ENCODE measurements at places on chromosomes 3 and 15.

DNA sequence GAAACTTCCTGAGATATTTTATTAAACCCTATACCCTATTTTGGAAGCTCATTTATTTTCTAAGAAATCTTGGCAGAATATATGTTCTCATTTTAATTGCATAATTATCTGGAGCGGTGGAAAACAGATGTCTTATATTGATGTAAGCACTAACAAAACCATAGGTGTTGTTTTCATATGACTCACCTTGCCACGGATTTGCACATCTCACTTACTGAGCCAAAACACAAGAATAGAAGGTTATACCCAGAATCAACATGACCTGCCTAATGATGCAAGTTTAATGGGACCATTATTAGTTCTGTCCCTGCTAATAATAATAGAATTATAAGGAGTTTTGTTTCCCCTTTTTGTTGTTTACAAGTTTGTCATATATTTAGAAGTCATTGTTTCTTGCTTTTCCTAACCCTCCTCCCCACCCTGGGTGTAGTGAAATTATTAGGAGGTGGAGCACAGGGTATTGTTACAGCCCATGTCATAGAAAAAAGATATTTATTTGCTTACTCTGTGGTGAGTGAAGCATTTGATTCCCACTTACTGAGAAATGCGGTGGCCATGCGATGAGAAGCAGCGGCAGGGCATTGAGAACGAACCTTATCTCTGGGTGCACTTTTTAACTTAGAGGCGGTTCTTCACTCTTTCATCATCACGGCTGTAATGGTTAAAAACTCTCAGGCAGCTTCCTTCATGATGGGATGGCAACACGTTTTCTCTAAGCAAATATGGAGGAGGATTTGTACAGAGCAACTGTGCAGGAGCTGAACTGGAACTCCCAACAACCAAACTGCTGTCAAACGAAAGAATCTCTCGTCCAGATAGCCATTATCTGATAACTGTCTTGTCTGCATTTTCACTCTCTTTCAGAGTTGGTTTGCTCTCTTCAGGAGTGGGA, 521 bp downstream of the IL5RA start:
- H3K36me3 ChIP-seq, result no peaks in the 10 kb centered on the region
- no peaks in the 10 kb centered on the region for H3K4me1 ChIP-seq
- no peak for DNase-seq
- no peak overlapping the region for H3K4me3 ChIP-seq
- H3K27me3 ChIP-seq, result no peaks in the 10 kb centered on the region
- H3K27ac ChIP-seq, result no peak overlapping the region

- peaks cover 5% of the 10 kb centered on the region for H3K36me3 ChIP-seq
- no peaks in the 10 kb centered on the region for H3K27me3 ChIP-seq
- peak overlapping the region; percentile 94 for H3K4me3 ChIP-seq
These were observed 843 bp upstream of the CD47 start for GRCh38 chr3:108091498-108092250.

GRCh38 chr3:136078421-136079364, 113.2 kb downstream of the PPP2R3A start:
- H3K4me1 ChIP-seq, result peaks cover 5% of the 10 kb centered on the region
- H3K4me3 ChIP-seq, result no peak overlapping the region
- no peaks in the 10 kb centered on the region for H3K27me3 ChIP-seq
- peak; percentile 63 for DNase-seq

DNA sequence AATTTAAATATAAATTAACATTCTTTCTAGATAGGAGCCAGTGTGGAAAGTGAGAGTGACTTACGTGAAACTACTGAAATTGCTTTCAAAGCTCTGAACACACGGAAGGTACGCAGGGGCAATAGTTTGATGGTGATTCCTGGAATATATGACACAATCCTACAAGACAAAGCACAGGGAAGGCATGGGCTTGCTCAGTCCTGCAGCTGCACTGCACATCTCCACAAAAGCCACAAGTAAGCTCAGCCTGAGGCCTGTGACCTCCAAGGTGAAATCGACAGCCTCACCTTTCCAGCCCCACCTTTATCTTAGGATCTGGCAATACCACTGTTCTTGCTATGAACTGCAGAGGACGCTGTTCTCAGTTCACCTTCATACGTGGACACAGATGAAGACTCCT, 109.3 kb upstream of the SCN10A start:
- no peak overlapping the region for H3K4me3 ChIP-seq
- no peak for DNase-seq
- H3K36me3 ChIP-seq, result no peaks in the 10 kb centered on the region
- no peaks in the 10 kb centered on the region for H3K4me1 ChIP-seq

- H3K36me3 ChIP-seq, result no peaks in the 10 kb centered on the region
- H3K4me1 ChIP-seq, result no peaks in the 10 kb centered on the region
- H3K27me3 ChIP-seq, result no peaks in the 10 kb centered on the region
- no peak for DNase-seq
These were observed 51.5 kb upstream of the CSTA start for GRCh38 chr3:122273498-122273897.

GRCh38 chr3:160296591-160296990, 71.4 kb downstream of the C3orf80 start:
- no peak overlapping the region for H3K27ac ChIP-seq
- H3K4me1 ChIP-seq, result peaks cover 7% of the 10 kb centered on the region
- no peak for DNase-seq
- H3K4me3 ChIP-seq, result no peak overlapping the region

DNA sequence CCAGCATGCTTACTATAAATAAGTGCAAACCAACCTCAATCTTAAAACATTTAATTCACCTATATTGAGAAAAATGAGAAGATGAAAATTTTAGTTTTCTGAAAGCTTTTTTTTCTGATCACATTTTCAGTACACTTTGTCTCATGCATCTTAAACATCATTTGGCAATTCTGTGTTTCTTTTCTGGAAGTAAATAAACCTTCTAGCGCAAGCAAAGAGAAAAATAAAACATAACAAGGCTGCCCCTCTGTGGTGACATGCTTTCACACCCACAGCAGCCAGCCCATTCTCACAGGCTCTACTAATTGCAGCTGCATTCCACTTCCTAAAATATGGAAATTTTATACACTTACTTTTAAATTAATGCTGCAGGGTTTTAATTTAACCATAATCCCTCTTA, 90.1 kb downstream of the NEK10 start:
- H3K36me3 ChIP-seq, result no peaks in the 10 kb centered on the region
- DNase-seq, result no peak
- no peak overlapping the region for H3K27ac ChIP-seq
- H3K4me1 ChIP-seq, result no peaks in the 10 kb centered on the region
- no peaks in the 10 kb centered on the region for H3K27me3 ChIP-seq

GRCh38 chr3:99172736-99173657, 271.5 kb upstream of the DCBLD2 start:
- H3K4me1 ChIP-seq, result no peaks in the 10 kb centered on the region
- no peaks in the 10 kb centered on the region for H3K36me3 ChIP-seq
- H3K4me3 ChIP-seq, result no peak overlapping the region
- no peaks in the 10 kb centered on the region for H3K27me3 ChIP-seq

DNA sequence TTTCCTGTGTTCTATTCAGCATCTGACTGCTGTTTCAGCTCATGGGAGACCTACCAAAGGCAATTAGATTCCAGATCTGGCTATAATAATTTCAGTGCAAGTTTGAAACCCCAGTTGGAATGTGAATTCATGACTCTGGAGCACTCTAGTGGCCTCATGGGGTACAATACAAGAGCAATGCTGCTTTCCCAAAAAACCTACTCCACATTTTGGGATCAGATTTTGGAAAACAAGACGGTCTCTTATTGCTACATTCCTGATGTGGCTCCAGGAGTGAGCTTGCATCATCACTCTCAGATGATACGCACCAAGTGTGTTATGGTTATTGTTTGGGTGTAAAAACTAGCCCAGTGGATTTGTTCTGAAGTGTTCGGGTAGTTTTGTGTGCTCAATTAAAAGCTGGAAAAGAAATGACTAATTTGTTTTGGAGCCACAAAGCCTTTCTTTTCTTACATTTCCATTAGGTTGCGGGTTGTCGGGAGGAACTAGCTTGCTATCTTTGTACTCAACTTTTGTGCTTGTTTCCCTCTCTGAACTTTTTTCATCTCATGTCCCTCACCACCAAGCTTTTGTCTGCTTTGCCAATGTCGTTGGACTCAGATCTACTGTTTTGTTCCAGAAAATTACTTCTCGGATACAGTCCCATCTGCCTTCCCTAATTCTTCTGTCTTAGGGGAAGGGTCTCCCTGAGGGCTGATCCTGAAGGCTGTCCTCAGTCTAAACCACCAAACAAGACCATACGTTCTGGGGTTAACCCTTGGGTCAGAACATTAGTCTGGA, 272.1 kb downstream of the BBX start:
- no peak overlapping the region for H3K4me3 ChIP-seq
- H3K27me3 ChIP-seq, result no peaks in the 10 kb centered on the region
- peaks cover 27% of the 10 kb centered on the region for H3K36me3 ChIP-seq
- H3K4me1 ChIP-seq, result no peaks in the 10 kb centered on the region
- H3K27ac ChIP-seq, result no peak overlapping the region

DNA sequence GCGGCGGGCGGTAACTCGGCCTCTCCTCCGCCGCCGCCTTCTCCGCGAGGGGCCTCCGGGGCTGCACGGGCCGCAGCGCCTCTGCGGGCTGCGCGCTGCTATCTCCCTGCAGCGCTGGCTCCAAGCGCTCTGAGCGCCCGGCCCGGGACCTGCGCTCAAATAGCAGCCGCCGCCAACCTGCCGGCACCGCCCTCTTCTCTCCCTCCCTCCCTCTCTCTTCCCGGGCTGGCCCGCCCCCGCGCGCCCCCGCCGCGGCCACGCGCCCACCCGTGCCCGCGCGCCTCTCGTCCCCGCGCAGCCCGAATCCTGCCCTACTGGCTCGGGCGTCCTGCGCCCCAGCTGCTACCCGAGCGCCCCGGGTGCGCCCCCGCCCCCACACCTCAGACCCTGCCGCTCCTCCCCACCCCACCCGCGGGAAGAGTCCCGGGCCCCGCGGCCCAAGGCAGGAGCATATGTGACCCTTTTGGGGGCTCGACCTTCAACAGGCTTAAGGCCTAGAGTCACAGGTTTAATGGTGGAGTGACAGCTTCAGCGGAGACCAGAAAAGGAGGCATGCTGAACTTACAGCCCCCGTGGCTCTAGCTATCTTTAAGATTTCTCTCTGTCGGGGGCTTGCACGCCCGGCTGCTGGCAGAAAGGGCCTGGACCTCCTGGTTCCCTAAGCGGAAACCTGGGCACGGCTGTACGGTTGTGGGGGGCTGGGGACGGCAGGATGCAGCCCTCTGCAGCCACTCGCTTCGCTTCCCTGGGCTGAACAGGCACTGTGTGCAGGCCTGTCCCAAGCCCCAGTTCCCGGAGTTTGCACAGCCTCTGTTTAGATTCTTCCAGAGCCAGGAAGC, at the start of gene CACNA2D2:
Gene CACNA2D2 (minus strand): TSS at position 131 of the 839 bp plus-strand sequence. CDS start 211 bp downstream, outside the sequence.
- no peaks in the 10 kb centered on the region for H3K4me1 ChIP-seq
- H3K4me3 ChIP-seq, result no peak within 1 kb of the TSS
- no peaks in the 10 kb centered on the region for H3K36me3 ChIP-seq
- no peaks in the 10 kb centered on the region for H3K27me3 ChIP-seq
- no peak within 1 kb of the TSS for H3K27ac ChIP-seq

DNA sequence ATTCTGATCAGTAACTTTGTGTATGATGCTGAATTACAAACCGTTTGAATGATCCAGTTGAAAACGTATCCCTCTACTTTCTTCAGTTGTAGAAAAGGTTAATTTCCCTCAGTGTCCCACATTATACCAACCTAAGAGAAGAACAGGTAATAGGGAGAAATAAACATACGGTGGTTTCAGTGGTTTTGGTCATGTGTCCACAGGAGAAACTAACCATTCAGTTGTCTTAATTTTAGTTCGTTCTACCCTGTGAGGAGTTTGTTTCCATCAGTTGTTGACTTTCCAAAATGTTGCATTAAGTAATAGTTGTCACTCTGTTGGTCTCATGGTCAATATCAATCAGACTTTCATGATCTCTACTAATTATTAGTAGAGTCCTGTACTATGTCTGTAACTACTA, 15.1 kb downstream of the CALML4 start:
- no peak overlapping the region for H3K4me3 ChIP-seq
- no peak overlapping the region for H3K27ac ChIP-seq

DNA sequence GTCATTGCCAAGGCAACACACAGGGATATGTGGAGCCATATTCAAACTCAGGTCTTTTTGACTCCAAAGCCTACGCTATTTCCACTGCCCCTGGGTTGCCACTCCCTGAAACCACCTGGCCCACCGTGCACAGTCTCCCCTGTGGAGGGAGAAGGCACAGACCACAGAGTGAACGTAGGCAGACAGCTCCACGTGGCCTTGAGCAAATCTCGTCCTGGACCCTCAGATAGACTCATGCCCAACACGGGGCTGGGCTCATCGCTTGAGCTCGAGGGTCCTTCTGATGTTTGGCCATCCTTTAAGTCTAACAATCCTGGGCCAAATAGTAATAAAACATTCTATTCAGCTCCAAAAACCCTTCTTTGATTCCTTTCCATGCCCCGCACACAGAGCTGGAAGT, 72.0 kb downstream of the CPN2 start:
- no peaks in the 10 kb centered on the region for H3K36me3 ChIP-seq
- no peaks in the 10 kb centered on the region for H3K27me3 ChIP-seq
- no peak overlapping the region for H3K27ac ChIP-seq
- no peaks in the 10 kb centered on the region for H3K4me1 ChIP-seq
- no peak for DNase-seq

Data from Karpas-422 (cell line).